ENCODE measurements at places on chromosomes 6 and 20. TPM values are rescaled to one million over a fixed set of nuclear protein-coding genes. Genes with fewer than 3 reads are reported as not detected.
A peak's percentile ranks its signal among the peaks of the same experiment; 100 is the strongest.

The PTPRT gene
- total RNA-seq = 0.26 TPM

DNA sequence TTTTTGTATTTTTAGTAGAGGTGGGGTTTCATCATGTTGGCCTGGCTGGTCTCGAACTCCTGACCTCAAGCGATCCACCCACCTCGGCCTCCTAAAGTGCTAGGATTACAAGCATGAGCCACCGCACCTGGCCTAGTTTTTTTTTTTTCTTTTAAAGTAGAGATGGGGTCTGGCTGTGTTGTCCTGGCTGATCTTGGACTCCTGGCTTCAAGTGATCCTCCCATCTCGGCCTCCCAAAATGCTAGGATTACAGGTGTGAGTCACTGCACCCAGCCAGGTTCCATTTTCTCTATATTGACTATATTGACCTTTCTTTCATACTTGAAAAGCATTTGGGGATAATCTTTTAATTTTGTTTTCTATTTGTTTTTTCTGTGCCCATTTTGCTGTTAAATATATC, 13.3 kb downstream of the PANK2 start:
- no peak for DNase-seq

DNA sequence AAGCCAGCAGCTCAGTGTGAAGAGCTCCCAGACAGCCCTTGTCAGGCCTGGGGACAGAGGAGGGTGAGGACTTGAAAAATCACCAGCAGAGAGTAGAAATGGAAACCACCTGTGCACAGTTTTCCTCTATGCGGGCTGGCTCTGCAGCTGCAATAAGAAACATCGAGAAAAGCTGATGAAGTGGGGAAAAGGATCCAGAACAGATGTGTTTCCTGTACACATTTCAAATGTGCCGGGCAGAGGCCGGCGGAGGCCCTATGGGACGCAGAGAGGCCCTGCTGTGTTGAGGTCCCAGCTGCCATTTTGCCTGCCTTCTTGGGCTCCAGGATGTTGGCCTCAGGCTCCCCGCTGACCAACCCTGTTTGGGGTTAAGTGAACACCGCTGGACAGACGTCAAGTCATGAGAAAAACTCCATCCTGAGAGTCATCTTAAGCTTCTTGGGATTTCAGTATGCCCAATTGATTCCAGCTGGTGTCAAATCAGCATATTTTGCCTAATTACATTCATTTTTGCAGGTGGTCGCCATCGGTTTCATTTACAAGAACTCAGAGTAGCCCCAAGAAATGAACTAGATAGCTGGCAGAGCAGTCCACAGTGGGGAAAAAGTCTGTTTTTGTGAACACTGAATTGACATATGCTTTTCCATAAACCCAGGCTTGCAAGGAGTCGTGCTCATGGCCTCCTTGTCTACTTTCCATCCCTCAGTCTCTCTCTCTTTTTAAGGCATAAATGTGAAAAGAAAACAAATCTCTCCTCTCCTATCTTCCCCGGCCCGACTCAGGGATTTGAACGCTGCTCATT, 150.4 kb upstream of the PHACTR3 start:
- peak; percentile 19 for DNase-seq

DNA sequence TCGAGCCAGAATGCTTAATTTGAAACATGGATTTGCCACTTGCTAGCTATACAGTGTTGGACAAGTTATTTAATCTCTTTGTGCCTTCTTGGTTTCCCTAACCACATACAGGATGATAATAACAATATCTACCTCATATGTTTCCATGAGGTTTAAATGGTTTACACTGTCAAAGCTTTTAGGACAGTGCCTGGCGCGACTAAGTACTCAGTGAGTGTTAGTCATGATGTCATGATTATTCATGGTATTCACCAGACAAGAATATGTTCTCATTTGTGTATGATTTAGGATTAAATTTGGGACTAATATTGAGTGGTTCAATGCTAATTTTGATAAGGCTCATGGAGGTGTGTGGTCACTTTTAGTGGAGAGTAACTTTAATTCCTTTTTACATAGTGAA, 167.4 kb downstream of the EYA4 start:
- DNase-seq = no peak

DNA sequence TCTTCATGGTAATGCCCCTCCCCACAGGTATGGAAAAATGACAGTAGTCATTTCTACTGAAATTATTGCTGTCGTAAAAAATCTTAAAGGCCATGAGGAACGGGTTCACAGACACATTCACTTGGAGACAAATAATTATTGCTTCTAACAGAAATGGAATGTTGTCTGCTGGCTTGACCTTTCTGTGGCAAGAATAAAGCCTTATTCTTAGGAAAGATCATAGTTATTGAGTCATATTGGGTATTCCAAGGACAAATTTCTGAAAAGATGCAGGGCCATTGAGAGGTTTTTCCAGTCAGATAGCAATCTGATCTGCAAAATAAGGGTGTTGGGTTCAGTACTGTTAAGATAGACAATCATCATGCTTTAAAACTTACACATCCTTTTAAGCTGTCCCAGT, 29.2 kb downstream of the AKAP7 start:
- no peak for DNase-seq

GRCh38 chr6:31865205-31866118, 2.8 kb upstream of the NEU1 start:
- DNase-seq = no peak
